ENCODE measurements at places on chromosomes 4 and X.

- DNase-seq, result no peak
Observed at GRCh38 chr4:27594922-27595321, 734.3 kb downstream of the STIM2 start.

GRCh38 chrX:9317176-9317575 is 147.7 kb upstream of the TBL1X start:
- DNase-seq, result no peak

- no peak for DNase-seq
Observed at GRCh38 chr4:85744950-85745349, 270.0 kb downstream of the ARHGAP24 start.

- no peak for DNase-seq
Observed at GRCh38 chr4:107252571-107252970, 216.5 kb upstream of the DKK2 start.

DNA sequence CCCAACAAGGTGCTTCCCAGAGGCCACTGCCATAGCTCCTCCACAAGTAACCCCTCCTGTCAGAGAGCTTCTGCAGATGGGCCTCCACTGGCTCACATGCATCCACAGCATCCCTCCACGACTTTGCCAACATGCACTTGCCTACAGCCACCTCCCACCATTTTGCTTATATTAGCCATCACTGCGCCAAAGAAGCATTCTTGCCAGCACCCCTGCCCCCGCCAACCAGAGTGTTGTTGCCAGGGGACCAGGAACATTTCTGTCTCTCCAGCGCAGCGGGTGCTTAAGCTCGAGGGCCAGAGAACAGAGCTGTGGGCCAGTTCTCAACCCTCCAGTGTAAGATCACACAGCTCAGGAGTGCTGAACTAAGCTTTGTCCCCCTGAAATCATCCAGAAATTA is 517.6 kb downstream of the PABPC4L start:
- no peak for DNase-seq

DNA sequence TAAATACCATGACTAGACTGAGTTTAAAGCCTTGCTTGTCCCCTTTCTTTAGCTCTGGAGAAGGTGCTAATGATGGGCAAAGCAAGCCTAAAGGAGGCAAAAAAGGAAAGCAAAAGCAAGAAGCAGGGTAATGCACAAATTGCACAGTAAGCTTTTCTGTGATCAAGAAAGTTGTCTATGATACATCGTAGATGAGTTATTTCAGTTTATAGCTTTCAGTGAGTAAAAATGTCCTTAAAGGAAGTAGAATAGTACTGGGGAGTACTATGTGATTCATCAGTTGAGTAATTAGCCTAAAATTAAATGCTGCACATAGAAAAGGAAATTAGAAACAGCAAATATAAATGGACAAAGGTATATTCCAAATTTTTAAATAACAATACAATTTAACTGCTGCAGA is 50.2 kb upstream of the PDE5A start:
- no peak for DNase-seq

- peak; percentile 21 for DNase-seq
Observed at GRCh38 chrX:106397788-106398538, 213.8 kb upstream of the RADX start.

DNA sequence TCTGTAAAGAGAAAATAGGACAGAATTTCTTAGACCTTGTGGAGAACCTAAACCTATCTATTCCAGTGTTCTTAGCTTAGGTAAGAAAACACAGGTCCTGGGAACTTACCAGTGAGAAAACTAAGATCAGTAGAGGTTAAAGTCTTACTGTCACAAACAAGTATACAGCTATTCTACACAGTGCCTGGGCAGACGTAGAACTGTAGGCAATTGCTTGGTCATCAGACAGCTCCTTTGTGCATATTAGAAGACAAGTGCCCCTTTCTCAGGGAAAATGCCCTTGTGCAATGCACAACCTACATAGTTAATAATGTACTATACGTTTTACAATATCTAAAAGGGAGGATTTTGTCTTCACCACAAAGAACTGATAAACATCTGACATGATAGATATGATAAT is 86.6 kb upstream of the JADE1 start:
- DNase-seq, result no peak

- DNase-seq, result no peak
Observed at GRCh38 chrX:115173181-115173580, 16.0 kb upstream of the RBMXL3 start.

GRCh38 chr4:176788971-176789370 is 3.8 kb downstream of the VEGFC start:
- DNase-seq, result no peak

- peak; percentile 46 for DNase-seq
Observed at GRCh38 chr4:127446427-127446885, 186.3 kb upstream of the INTU start.

DNA sequence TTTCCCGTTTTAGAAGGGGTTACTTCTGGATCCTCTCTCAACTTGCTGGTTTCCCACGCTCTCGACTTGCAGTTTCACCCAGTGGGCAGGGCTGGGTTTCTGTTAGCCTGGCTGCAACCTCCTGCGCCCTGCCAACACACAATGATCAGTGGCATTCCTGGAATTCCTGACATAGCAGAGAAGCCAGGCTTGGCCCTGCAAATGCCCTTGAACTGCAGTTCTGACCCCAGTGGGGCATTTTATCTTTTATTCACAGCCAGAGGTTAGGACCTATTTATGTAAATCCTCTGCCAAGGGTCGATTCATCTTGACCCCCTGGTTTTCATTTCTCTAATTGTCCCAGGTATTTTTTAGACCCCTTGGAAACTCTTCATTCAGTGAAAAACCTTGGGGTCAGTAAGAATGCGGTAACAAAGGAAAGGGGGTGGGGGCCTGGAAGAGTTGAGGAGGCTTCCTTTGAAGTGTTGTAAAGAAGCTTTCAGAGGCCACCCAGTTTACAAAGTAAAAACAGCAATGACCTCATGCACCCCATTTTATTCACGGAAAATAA is 217.6 kb downstream of the ZNF674 start:
- DNase-seq, result peak; percentile 50

All from lung (tissue), 17 donors.